ENCODE measurements at places on chromosomes 13 and 19.
A peak's percentile ranks its signal among the peaks of the same experiment; 100 is the strongest.

DNA sequence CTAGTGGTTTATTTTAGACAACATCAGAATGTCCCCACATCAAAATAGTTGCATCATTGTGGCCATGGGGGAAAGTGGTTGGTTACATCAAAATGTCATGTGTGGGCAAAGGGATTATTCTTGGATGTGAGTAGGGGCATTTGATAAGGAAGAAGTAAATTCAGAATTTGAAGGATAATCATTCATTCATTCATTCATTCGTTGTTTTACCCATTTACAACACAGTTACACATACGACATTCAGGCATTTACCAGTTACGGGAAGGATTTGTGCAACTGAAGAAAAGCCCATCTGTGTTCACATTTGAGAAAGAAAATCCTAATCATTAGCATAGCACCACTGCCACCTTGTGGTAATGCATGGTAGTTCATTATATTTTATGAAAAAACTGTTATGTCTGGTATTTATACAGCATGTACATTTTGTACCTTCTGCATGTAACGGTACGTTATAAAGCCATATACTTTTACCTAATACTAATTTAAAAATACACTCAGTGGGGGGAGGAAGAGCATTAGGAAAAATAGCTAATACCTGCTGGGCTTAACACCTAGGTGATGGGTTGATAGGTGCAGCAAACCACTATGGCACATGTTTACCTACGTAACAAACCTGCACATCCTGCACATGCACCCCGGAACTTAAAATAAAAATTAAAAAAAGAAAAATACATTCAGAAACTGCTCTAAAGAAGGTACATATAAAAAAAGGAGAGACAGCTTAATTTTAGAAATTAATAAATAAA is 62.1 kb downstream of the DGKH start:
- peak; percentile 60 for DNase-seq

DNA sequence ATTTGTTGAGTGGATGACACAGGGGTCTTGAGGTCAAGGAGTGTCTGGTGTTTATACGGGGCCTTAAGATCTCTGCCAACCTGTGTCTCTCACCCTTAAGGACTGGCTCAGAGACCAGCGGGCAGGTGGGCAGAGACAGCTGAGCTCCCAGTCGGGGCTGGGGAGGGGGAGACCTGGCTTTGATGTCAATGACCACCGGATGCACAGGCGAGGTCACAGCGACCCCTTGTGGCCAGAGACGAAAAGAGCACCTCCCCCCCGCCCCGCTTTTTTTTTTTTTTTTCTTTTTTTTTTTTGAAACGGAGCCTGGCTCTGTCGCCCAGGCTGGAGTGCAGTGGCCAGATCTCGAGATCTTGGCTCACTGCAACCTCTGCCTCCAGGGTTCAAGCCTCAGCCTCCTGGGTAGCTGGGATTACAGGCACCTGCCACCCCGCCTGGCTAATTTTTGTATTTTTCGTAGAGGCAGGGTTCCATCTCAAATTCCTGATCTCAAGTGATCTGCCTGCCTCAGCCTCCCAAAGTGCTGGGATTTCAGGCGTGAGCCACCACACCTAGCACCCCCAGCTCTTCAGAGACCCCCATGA is 12.1 kb upstream of the KLK14 start:
- DNase-seq = no peak

DNA sequence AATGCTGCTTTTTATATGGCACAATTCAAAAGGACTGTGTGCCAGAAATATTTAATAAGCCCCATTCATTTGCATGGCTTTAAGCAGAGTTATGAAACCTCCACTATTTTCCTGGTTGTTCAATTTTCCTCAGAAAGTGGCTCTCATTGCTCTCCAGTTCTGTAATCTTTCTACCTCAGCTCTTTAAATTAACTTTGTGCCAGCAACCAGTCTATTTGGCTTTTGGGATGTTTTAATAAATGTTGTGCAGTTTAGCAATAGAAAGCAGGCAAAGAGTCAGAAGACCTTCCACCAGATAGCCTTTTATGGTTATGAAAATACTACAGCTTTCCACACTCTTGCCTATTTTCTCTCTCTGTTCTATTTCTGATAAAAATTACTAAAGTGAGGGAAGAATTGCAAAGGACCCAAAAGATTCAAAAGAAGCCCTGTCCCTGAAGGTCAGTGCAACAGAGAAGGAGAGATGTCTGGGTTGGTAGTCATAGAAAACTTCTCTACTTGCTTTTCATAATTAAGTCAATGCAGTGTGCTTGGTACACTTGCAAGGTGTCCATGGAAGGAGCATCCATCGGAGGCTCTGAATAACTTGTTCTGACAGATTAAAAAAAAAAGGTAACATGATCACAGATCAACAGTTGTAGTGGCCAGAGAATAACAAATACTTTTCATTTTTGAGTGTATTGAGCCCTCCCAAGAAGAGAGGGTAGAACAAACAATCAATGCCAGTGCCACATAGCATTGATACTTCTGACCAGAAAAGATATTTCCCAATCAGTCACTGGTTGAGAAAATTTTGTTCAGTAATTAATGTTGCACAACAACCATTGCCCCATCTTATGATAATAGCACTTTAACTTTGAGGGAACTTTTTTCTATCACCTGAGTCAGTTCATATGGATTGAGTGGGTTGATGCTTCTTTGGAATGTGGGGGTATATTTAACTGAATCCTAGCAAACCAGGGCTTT is 48.4 kb upstream of the SPRY2 start:
- no peak for DNase-seq

GRCh38 chr13:22893204-22893603 is 287.6 kb upstream of the SGCG start:
- DNase-seq = no peak

GRCh38 chr19:12992729-12993128 is 2.5 kb upstream of the NFIX start:
- no peak for DNase-seq

DNA sequence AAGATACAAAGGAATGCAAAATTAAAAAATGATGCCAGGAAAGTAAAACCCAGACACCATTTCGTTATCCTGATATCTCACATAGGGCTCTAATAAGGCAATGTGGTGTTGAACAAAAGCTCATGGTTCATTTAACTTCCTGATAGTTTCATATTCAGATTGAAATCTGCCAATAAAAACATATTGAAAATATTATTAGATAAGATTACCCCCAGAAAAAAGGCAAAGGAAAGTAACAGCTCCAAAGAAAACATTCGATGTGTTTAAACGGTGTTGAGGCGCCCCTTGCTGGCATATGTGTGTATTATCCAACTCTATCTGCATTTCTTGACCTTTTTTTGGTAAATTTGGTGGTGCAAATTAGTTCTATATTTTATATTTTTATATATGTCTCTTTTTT is 75.9 kb downstream of the ESD start:
- DNase-seq = peak; percentile 27

DNA sequence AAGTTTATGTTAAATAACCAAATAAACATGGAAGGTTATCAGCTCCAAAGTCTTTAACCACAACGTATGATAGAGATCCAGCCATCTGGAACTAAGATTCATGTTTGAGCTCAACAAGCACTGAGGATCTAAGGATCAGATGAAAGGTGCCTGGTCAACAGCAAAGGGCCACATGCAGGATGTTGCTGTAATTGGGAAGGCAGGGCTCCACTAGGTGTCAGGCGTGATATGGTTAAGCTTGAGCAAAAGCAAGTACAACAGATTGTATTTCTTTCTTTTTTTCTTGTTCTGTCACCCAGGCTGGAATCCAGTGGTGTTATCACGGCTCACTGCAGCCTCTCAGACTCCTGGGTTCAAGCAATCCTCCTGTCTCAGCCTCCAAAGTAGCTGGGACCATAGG is 12.0 kb downstream of the EBPL start:
- no peak for DNase-seq

DNA sequence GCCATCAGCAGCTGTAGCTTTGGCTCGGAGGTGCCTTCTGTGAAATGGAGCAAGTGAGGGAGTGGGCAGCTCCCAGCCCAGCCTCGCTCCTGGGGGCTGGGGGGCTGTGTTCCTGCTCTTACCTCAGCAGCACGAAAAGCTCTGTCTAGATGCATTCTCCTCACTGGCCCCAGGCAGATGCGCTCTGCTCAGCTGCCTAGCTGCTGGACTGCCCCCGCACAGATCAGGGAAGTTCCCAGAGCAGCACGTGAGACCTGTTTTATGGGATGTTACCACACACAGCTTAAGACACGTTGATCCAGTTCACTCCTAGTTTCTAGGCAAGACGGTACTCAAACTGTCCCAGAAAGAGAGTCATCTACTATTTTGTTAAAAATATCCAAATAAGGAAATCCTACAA is 13.6 kb downstream of the LCP1 start:
- DNase-seq = no peak

DNA sequence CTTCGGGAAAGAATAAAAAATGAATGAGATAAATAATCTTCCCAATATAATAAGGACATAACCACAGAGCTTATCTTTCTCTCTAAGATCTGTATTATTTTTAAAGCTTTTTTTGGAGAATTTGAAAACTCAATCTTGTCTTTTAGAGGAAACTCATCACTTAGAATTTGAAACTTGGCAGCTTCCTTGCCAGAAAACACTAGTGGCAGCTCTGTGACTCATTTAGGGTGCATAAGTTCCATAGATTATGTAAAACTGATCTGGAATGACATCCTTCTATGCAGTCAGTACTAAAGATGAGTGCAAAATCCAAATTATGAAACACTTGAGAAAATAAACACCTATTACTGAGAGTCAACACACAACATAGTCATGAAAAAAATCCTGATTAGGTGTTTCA is 848.0 kb downstream of the DACH1 start:
- DNase-seq = no peak

- no peak for DNase-seq
Measured at GRCh38 chr19:4313847-4314490, 9.6 kb downstream of the FSD1 start.

- DNase-seq = no peak
Measured at GRCh38 chr13:23443878-23444277, 10.4 kb upstream of the SACS start.

DNA sequence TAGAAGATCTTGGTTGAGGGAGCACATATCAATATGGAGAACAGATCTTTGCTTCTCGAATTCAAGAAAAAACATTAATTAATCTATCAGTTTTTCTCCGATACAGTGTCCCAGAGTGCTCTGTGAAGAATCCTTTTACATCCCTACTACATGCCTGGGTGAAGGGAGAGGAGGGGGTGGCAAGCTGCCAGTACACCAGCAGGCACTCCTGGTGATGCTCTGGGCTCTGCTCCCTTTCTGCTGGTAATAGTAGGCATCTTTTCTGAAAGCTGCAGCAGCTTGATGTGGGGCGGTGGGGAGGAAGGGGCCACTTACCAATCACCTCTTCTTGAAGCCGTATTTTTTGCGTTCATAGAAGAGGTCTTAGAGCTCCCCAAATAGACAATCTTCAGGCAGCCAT is 30.7 kb downstream of the PBX4 start:
- no peak for DNase-seq

DNA sequence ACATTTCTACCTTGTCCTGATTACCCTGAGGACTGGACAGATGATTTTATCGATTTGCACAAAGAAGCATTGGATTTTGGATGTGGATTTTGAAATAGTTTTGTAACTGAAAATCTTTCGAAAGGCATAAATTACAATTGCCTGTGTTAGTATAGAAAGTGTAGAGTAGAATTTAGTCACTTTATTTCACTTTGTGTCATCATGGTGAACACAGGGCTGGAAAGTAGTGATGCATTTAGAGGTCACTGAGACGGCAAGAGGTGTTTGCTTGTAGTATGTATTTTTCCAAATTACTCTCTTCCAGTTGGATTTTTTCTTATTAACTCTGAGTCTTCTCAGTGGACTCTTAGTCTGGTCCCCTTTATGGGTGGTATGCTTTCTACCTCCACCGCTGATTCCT is 326.0 kb downstream of the NALCN start:
- DNase-seq = no peak

DNA sequence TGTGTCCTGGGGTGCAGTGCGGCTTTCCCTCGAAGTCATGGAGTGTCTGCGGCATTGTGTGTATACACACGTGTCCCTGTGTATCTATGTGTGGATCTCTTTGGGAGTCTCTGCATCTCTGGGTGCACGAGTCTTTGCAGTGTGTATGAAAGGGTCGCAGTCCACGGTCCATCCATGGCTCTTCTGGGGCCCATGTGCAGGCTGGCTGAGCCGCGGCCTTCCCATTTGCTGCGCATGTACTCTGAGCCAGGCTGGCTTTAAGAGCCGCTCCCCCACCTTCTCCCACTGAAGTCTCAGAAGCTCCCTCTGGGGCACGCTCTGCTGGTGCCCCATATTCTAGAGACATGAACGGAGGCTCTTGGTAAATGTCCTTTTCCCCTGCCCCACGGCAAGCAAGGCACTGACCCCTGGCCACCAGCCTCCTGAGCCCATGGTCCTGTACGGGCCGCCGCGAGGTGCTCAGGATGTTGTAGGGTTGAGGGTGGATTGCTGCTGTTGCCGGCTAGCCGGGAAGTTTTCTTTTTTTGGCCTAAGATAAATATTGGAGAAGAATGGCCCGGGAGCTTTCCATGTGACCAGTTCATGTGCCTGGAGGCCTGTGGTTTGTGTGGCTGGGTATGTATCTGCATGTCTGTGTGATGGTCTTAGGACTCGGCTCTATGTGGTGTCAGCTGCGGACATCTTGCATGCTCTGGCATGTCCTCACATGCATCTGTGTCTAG is 31.9 kb downstream of the PAK4 start:
- DNase-seq = no peak

- peak; percentile 43 for DNase-seq
Measured at GRCh38 chr13:111640006-111640405, 319.6 kb downstream of the TEX29 start.

DNA sequence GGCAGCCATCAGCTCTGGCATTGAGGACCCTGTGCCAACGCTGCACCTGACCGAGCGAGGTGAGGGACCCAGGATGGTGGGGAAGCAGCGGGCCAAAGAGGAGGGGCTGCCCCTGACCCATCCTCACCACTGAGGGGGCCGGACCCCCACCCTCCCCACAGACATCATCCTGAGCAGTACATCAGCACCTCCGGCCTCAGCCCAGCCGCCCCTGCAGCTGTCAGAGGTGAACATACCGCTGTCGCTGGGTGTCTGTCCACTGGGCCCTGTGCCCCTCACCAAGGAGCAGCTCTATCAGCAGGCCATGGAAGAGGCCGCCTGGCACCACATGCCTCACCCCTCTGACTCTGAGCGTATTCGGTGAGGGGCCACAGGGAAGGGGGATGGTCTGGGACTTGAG is 7.3 kb downstream of the LENG1 start:
- DNase-seq = no peak

- DNase-seq = no peak
Measured at GRCh38 chr19:38705197-38706019, 38.9 kb downstream of the CAPN12 start.

GRCh38 chr19:32880622-32881021 is 11.1 kb upstream of the SLC7A9 start:
- no peak for DNase-seq

- no peak for DNase-seq
Measured at GRCh38 chr13:95924389-95924994, 128.7 kb downstream of the UGGT2 start.

- no peak for DNase-seq
Measured at GRCh38 chr19:49243726-49244125, 81.3 kb downstream of the SLC6A16 start.

GRCh38 chr19:40469011-40469410 is 2.2 kb downstream of the SPTBN4 start:
- no peak for DNase-seq

- no peak for DNase-seq
Measured at GRCh38 chr13:20387006-20387405, 138.7 kb downstream of the CRYL1 start.

- peak; percentile 4 for DNase-seq
Measured at GRCh38 chr13:102977471-102977870, 88.7 kb downstream of the SLC10A2 start.

- peak; percentile 89 for DNase-seq
Measured at GRCh38 chr13:26991508-26992181, 180.0 kb downstream of the USP12 start.

GRCh38 chr13:50572129-50572528 is 271.4 kb downstream of the DLEU7 start:
- DNase-seq = no peak

GRCh38 chr19:35612224-35612558 is 344 bp upstream of the HAUS5 start:
- no peak for DNase-seq
